Fibroblast of lung (primary cell): ENCODE measurements at places on chromosomes 11 and 22.

- no peak for DNase-seq
Measured at GRCh38 chr11:33539751-33540150, 160.9 kb downstream of the C11orf91 start.

DNA sequence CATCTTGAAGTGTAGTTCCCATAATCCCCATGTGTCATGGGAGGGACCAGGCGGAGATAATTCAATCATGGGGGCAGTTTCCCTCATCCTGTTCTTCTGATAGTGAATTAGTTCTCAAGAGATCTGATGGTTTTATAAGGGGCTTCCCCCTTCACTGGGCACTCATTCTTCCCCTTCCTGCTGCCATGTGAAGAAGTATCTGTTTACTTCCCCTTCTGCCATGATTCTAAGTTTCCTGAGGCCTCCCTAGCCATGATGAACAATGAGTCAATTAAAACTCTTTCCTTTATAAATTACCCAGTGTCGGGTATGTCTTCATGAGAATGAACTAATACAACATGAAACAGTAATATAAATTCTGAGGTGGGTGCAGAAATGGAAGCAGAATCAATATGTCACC lies 12.1 kb upstream of the SPTBN2 start:
- DNase-seq: no peak

- DNase-seq: no peak
Measured at GRCh38 chr11:102385085-102386007, 38.3 kb downstream of the BIRC2 start.

DNA sequence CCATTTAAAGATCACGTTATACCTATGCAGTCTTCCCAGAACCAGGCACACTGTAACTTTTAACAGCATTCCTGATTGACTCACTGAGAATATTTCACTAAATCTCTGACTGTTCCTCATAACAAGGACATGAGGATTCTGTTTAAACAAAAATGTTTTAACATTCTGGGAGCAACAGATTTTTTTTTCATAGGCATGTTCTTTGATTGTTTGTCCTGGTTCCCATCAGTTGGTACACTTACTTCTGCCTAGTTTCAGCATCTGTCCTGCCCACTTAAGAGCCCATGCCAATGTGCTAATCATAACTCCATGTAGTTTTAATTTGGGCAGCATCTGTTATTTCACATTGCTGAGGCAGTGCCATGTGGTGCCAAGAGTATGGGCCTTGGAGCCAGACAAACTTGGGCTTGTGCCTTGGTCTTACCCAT lies 138.5 kb upstream of the CTSC start:
- DNase-seq: no peak

- DNase-seq: peak; percentile 83
Measured at GRCh38 chr11:62728171-62728988, at the start of gene TTC9C. TTC9C (plus strand) TSS chr11:62728486; CDS start chr11:62728849, 363 bp downstream.

DNA sequence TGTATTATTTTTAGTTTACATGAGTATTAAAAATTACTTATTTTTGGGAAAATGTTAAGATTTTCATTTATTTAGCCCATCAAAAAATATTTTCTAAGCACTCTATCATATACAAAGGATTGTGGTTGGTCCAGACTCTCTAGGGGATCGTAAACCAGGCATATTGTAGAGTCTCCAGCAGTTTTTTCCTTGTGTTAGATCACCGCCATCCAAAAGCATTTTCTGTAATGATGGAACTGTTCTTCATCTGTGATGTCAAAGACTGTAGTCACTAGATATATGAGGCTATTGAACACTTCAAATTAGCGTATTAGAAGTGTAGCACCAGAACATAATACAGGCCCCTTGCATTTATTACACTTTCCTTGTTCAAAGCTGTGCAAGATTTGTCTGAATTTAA lies 154.9 kb downstream of the SBF2 start:
- DNase-seq: no peak

DNA sequence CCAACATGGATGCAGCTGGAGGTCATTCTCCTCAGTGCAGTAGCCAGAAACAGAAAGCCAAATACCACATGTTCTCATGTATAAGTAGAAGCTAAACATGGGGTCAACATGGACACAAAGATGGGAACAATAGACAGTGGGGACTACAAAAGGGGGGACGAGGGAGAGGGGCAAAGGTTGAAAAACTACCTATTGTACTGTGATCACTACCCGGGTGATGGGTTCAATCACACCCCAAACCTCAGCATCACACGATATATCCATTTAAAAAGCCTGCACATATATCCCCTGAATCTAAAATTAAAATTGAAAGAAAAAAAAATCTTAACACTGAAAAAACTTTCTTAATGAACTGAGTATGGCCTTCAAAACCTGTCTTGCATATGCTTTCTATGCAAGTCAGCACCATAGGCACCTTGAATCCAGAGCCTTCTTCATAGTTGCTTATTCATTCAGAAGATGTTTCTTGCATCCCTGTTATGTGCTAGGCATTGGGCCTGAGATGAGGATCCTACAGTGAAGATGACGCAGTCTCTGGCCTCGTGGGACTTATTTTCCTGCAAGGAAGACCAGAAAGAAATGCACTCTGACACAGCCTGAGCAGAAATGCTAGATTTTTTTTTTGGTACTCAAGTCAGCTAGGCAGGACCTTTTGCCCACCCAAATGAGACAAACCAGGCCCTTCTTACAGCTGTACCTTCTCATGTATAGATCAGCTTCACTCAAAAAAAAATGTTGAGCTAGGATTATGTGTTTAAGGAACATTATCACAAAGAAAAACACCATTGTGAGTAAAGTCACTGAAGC lies 21.0 kb downstream of the NNMT start:
- DNase-seq: no peak

GRCh38 chr22:25758316-25758715 lies 16.3 kb downstream of the MYO18B start:
- no peak for DNase-seq

- no peak for DNase-seq
Measured at GRCh38 chr11:127114035-127114434, 113.5 kb upstream of the KIRREL3 start.

DNA sequence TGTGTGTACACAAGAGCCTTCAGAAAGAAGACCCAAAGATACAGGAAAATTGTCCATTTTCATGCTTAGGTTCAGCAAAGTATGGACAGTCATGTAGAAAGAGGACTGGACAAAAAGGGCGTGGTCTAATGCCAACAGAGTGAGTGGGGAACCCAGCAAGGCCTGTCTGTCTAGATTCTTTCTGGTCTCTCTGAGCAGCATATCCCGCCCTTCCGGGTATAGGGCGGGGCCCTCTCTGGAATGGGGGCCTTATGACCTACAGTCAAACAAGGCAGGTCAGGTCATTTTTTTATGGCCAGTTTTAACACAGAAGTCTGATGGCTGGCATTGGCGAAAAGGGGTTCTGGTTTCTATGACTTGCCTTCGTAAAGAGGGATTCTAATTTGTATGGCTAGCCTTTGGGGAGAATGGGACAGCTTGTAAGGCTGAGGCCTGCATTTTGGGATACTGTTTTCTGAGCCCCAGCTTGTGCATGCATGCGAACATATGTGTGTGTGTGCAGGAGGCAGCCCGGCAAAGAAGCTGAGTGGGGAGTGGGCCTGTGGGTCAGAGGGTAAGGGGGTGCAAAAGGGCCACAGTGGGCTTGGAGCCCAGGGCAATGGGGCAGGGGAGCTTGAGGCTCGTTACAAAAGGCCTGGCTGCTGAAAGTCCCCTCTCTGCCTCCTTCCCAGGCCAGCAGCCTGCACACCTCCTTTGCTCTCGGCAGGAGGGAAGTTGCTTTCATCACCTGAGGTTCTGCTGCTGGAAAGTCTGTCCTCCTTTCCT lies 130.5 kb upstream of the B3GAT1 start:
- DNase-seq: no peak

DNA sequence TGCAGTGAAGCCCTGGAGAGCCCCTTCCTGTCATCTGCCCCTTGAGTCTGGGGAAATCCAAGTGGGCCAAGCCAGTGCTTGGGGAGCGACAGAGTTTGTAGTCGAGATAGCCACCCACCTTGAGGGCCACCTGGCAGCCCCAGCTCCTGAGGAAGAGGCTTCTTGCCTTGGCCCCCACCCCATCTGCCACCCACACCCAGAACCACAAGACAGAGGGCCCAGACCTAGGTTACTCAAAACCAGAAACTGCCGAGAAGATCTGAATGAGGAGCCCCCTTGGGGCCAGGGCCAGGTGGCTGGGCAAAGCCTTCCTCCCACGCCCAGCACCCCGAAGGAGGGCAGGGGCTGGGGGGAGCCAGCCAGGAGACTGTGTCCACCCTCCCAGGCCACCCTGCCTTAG lies 18.8 kb upstream of the PRR5 start:
- no peak for DNase-seq

GRCh38 chr11:67556244-67556643 lies 27.4 kb upstream of the GSTP1 start:
- no peak for DNase-seq

GRCh38 chr22:50425179-50425916 lies 49.5 kb downstream of the SBF1 start:
- DNase-seq: peak; percentile 36

- DNase-seq: no peak
Measured at GRCh38 chr11:83601914-83602527, 315.9 kb upstream of the CCDC90B start.

GRCh38 chr11:78733031-78733430 lies 158.4 kb upstream of the NARS2 start:
- no peak for DNase-seq

- no peak for DNase-seq
Measured at GRCh38 chr11:67983951-67984350, 19.9 kb downstream of the UNC93B1 start.

GRCh38 chr11:41659985-41660384 lies 200.5 kb upstream of the LRRC4C start:
- DNase-seq: peak; percentile 3

GRCh38 chr11:72534371-72535193 lies 100.3 kb upstream of the CLPB start:
- no peak for DNase-seq

DNA sequence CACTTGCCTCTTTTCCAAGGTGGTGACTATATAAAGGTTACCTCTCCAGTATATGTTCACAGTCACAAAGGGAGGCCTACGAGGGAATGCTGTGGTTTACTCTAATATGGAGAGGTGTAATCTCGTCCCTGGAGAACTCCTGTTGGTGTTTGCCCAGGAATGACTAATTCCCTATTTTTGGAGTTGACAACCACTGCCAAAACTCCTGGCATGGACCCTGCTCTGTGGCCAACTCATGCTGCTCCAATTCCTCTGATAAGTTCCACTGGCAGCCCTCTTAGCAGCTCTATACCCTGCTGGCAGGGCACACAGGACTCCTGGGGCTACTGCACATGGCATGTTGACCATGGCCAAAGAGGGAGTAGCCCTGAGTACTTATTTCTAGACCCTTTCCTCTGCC lies 418.7 kb upstream of the ANO5 start:
- no peak for DNase-seq

GRCh38 chr11:111320728-111321568 lies 22.6 kb downstream of the POU2AF3 start:
- DNase-seq: peak; percentile 39

- no peak for DNase-seq
Measured at GRCh38 chr22:29747832-29748231, 19.0 kb downstream of the ZMAT5 start.

DNA sequence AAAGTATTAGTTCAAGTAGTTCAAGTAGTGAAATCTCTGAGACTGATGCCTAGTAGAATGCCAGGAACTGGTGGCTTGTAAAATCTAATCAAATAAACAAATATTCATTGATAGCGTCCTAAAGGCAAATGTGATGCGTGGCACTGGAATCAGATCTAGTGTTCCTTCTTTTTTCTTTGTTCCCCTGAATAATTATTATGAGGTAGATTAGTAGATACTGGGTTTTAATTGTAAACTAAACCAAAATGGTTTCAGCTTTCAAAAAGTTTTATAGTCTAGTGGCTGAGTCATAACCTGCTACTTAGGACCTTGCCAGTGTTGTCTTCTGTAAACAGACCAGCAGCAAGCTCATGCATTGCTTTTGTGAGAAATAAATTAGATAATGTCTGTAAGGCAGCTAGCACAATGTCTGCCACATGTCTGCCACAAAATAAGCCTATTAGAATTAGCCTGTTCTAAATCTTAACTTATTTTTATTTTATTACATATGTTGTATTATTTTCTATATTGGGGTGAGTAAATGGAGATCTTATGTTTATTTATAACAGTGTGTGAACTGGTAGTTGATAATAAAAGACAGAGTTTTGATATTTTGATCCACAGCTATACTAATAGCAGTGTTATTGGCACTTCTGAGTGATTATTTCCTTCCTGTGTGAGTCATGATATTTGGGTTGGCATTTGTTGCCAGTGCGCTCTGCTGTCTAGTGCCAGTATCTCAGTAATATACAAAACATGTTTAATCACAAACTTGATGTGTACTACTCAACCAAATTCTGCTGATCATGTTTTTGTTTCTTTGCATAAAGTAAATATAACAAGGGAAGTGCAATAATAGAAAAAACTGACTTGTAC lies 135.7 kb downstream of the TMEM135 start:
- DNase-seq: peak; percentile 73

DNA sequence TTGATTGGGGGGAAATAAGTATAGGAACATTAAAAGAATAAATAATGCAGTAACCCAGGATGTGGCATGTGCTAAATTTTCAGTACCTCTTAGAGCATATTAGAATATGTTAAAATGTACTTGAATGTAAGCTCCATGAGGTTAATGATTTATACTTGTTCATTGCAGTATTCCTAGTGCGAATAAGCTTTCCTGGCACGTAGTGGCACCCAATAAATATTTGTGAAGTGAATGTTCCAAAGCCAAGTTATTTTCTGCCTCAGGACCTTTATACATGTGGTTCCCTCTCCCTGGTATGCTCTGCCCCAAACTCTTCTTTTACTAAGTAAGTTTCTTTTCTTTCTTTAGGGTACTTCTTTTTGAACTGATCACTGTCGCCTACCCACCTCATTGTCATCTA lies 118.8 kb downstream of the DBX1 start:
- no peak for DNase-seq

DNA sequence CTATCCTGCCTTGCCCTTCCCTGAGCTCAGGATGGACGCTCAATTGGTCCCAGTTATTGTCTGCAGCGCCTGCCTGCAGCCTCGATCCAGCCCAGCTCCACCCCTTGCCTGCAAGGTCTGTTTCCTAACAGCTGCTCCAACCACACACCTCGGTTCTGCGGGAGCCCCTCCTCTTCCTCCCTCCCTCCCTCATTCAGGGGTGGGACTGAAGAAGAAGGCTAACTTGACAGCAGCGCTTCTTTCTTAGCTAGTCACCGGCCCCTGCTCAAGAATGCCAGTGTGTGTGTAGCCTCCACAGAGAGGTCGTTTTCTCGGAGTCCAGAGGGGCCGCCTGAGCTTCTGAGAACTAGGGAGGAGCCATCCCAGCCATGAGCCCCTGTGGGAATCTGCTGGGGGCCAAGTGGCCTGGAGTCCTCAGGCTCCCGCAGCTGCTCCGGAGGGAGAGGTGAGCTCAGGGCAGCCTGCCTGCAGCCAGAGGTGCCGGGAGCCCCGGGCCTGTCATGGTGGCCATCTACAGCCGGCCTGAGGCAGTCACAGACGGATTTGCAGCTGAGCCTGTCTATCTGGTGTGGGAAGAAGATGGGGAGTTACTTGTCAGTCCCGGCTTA lies 36.1 kb downstream of the LIMK2 start:
- peak; percentile 97 for DNase-seq

GRCh38 chr11:115276799-115277198 lies 227.4 kb downstream of the CADM1 start:
- DNase-seq: no peak

- DNase-seq: no peak
Measured at GRCh38 chr22:20128619-20128901, 3.0 kb upstream of the ZDHHC8 start.
